MV-4-11 (cell line): ENCODE measurements at places on chromosomes 7 and 10.
A peak's percentile ranks its signal among the peaks of the same experiment; 100 is the strongest.

DNA sequence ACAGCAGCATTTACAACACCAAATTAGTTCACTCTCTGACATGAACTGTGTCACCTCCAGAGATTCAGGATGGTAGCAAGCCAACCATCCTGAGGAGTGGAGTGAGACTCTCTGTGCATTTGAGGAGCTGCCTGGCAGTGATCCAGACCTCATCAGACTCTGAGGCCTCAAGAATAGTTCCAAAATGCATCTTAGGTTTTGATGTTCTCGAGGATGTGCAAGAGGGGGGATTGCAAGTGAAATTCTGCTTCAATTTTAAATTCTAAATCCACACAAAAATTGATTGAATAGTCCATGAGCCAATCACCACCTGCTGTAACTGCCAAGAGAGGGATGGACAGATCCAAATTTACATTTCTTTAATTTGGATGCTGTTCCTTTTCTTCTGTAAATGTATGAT lies 49.7 kb downstream of the SLK start:
- DNase-seq = no peak

DNA sequence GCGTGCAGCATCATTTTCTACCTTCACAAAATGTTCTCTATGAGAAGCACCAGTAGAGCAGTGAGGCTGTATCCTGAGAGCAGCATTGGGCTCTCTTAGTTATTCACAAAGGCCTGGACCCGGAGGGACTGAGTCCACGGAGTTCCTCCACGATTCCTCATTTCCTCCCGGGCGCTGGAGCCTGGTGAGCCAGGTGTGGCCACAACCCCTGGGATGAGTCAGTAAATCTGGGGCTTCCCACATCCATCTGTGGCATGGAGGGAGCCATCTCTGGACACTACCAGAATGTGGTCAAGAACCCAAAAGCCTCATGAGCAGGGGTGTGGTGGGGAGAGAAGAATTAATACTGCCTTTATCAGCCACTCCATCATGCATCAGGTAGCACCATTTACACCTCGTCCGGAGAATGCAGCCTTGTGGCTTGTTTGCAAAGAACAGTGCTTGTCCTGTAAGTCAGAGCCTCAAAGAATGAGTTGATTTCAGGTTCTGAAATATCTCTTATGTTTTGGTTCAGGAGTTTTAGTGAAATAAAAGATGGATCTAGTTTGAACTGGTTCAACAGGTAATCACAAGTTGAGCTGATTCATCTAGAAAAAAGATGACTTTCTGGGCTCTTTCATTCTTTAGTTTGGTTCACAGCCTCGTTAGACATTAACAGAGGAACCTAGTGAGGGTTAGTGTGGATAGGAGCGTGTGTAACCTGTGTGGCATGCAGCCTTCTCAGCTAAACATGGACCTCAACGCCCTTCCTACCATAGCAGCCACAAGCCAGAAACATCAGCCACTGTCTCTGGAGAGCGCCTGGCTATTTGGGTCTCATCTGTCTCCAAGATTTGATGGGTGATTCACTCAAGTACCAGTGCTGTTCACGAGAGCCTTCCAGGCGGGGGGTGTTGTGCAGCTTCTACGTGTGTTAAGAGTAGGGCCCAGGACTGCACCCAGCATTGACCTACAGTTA lies 95.2 kb downstream of the WDR37 start:
- DNase-seq = no peak

DNA sequence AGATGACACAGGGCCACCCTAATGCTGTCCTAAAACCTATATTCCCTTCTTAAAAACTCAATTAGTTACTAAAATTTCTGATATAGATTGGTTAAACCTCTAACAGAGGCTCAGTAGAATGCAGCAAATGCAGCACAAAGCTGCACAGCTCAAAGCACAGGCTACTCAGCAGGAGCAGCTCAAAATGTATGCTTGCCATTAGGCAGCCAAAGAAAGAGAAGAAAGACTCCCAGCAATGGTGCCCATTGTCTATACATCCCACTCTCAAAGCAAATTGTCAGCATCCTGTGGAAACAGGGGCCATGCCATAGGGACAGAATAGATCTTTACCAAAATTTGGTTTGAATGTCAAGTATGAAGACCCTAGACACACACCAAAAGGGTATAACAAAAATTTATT lies 73.5 kb downstream of the TFPI2 start:
- DNase-seq = no peak

- DNase-seq = no peak
These were observed 69.0 kb downstream of the CFAP46 start for GRCh38 chr10:132873395-132873794.

DNA sequence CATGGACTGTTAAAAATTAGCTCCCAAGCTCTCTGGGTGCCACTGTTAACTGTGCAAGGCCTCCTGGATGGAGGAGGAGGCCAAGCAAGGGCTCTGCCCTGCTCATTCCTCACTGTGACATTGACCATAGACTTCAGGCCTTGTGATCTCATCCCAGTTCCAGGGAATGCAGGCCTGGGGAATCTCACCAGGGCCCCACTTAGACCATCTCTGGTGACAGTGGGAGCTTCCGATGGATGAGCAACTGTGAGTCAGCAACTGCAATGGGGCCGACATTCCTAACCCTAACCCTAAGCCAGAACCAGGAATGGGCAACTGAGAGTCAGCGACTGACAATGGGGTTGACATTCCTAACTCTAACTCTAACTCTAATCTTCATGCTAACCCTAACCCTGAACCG lies 50.4 kb upstream of the MSMB start:
- no peak for DNase-seq

DNA sequence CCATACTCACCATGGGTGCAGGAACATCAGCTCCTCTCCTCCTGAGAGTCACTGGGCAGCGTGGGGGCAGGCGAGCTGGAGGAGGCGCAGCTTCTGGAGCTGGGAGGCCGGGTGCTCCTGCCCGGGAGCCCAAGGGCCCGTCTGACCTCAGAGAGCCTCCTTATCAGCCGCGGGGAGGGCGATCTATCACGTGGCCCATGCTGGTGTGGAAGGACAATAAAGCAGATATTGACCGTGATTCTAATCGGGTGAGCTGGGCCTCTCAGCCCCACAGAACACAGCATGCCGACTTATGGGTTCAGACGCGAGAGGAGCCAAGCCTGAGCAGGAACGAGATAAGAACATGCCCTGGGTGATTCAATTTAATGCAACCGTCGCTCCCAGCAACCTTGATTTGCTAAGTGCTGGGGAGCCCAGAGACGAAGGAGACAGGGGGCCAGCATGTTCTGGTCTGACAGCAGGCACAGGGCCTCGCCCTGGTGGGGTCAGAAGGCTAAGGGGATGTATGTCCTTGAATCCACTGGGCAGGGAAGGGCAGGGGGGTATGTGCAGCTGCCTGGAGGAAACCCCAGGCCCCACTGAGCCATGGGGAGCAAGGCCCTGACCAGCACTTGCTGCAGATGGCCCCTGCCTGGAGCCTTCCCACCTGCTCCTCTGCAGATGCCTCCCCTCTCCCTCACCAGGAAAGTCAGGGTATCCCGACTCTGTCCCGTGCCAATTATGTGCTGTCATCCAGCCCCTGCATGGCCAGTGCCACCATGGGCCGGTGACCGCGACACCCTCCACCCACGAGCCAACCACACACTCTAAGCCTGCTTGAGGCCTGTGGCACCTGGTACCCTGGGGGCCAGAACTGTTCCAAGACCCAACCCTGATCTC lies 95.3 kb upstream of the RET start:
- no peak for DNase-seq

- DNase-seq = no peak
These were observed 64.7 kb upstream of the AOAH start for GRCh38 chr7:36788825-36789470.

DNA sequence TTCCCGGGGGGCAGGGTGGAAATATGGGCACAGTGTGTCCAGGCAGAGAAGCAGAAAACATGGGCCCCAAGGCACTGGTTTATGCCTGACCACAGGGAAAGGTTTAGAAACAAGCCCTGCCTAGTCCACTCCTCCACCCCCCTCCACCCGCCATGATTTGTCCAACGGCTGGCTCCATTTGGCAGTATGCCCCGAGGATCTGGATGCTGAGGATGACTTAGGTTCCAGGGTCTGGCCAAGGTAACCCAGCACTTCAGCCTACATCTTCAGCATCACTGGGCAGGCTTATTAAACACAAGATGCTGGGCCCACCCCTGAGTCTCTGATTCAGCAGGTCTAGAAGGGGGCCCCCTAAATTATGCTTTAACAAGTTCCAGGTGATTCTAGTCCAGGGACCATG lies 121.9 kb downstream of the RALA start:
- DNase-seq = no peak

GRCh38 chr10:69335063-69335587 lies 56.8 kb downstream of the HK1 start:
- DNase-seq = peak; percentile 92

DNA sequence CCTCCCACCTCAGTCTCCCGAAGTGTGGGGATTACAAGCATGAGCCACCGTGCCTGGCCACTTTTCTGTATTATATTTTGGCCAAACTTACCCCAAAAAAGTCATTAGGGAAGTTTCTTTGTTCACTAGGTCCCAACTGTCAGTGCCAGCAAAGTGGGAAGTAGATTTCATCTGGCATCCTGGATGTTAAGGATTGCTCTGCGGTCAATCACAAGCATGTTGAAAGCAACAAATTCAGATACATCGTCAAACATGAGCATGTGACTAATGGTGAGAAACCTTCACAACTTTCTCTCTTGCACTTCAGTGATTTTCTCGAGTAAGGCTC lies 14.3 kb upstream of the LRRC17 start:
- peak; percentile 94 for DNase-seq

- no peak for DNase-seq
These were observed 64.2 kb downstream of the PWWP2B start for GRCh38 chr10:132461103-132461682.

- no peak for DNase-seq
These were observed 9.3 kb downstream of the FXYD4 start for GRCh38 chr10:43380610-43381222.
